ENCODE measurements at places on chromosomes 7 and 10.

- DNase-seq: no peak
Measured at GRCh38 chr7:35024298-35024697, 13.0 kb downstream of the DPY19L1 start.

GRCh38 chr7:34191162-34191561 lies 285.8 kb downstream of the BMPER start:
- no peak for DNase-seq

- no peak for DNase-seq
Measured at GRCh38 chr10:53256623-53257022, 484.0 kb upstream of the MBL2 start.

DNA sequence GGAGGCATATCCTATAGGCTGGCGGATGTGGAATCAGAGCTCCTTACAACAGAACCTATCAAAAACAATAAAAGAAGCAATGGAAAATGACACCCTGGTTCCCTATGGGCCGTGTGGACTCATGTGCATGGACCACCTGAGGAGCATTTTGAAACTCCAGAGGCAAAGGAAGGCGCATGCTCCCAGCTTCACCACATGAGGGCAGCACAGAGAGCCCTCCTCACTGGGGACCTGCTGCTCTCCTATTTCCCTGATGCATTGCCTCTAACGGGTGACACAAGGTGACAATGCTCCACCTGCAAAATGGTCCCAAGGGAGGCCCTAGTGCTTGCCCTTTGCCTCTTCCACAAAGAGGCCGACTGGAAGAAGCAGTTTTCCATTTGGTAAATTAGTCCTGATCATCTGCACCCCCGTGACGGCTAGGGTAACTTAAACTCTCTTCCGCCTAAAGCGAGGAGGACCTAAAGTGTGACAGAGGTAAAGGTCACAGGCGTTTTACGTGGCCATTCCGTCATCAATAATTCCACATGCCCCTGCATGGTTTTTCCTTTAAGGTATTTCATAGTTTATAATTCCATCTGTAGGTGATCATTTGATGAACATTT lies 67.7 kb downstream of the GPAM start:
- DNase-seq: no peak

- no peak for DNase-seq
Measured at GRCh38 chr7:39745320-39745719, 121.9 kb downstream of the RALA start.

GRCh38 chr10:51700228-51700817 lies 928 bp upstream of the CSTF2T start:
- DNase-seq: no peak

GRCh38 chr7:86916277-86916825 lies 143.1 kb downstream of the ELAPOR2 start:
- DNase-seq: no peak

DNA sequence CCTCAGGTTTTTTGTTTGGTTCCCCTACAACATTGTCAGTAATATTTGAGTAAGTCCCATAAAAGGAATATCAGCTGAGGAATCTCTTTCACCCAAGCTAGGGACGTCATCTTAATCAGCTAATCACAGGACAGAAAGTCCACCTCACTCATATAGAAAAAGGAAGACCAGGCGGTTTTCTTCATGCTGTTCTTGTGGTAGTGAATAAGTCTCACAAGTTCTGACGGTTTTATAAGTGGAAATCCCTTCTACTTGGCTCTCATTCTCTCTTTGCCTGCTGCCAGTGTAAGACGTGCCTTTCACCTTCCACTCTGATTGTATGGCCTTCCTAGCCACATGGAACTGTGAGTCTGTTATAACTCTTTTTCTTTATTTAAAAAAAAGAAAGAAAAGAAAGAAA lies 308.1 kb upstream of the PFKP start:
- no peak for DNase-seq

DNA sequence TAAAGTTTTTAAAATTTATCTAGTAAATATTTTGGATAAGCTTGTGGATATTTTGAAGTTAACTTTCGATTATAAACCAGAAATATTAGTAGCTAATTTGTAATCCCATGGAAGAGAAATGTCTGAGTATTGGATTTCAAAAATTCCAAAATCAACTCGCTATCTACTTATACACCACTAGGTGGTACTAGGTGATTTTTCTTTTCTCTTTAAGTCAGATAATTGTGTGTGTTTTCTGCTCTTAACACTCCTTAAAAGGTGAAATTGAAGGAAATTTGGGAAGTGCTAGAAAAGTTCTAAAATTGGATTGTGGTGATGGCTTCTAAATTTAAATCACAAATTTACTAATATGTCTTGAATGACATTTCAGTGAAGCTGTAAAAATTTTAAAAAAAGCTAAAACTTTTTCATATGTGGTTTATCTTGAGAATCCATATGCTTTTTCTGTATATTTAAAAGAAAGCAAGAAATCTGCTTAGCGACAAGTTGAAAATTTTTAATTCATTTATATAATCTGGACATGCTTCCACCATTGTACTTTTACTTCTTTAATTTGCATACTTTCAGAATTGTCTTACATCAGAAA lies 90.2 kb downstream of the IPMK start:
- DNase-seq: no peak

- DNase-seq: no peak
Measured at GRCh38 chr7:100545360-100546128, 6.5 kb downstream of the AGFG2 start.

GRCh38 chr7:148699782-148700629 lies 1.3 kb downstream of the CUL1 start:
- no peak for DNase-seq

- DNase-seq: no peak
Measured at GRCh38 chr10:1343176-1343575, 287.0 kb downstream of the WDR37 start.

- no peak for DNase-seq
Measured at GRCh38 chr10:80196270-80196949, 8.9 kb downstream of the ANXA11 start.

GRCh38 chr7:67406976-67407375 lies 410.3 kb downstream of the TYW1 start:
- no peak for DNase-seq

DNA sequence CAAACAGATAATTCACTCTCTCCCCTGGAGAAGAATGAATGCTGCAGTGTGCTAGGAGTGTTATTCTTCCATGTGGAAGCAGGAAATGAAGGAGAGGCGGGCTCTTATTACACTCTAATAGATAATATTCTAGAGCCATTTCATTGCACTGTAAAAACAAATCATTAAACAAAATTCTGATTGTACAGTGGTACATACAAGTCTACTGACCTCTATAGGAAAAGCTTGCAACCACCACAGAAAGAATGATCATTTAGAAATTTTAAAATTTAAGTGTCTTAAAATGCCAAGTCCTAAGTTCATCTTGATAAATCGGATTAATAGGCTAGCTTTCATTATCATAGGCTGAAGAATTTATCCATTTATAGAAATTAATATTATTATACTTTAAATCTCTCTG lies 960.3 kb upstream of the LRRN3 start:
- DNase-seq: no peak

GRCh38 chr10:104351061-104351702 lies 2.5 kb upstream of the CFAP58 start:
- DNase-seq: no peak

- DNase-seq: no peak
Measured at GRCh38 chr7:39910108-39910869, 39.8 kb upstream of the CDK13 start.

- DNase-seq: no peak
Measured at GRCh38 chr7:123599766-123600165, 1.9 kb upstream of the ASB15 start.

DNA sequence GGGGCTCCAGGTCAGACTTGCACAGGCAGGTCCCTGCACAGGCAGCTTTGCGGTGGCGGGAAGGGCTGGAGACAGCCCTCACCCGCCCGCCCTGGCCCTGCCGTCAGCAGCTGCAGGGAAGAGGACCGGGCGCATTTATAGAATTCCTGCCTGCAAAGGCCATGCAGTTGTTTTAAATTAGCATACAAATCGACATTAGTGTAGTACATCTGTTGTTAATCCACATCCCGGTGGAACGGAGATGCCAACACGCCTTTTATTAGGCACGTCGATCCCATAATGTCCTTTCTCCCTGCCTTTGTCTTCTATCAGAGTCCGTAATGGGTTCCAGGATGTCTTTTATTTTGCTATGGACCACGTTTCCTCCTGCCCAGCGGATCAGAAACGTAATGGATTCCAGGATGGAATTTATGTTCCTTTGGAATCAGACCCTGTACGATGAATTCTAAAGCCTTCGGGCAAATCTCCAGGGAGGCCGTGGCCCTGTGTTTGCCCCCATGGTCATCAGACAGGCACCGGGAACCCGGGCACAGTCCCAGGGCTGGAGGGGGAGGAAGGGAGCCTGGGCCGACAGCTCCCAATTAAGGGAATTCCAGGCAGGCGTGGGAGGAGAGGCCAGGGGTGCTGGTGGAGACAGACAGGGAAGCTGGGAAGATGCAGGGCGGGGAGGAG lies 123.9 kb downstream of the COL26A1 start:
- no peak for DNase-seq

DNA sequence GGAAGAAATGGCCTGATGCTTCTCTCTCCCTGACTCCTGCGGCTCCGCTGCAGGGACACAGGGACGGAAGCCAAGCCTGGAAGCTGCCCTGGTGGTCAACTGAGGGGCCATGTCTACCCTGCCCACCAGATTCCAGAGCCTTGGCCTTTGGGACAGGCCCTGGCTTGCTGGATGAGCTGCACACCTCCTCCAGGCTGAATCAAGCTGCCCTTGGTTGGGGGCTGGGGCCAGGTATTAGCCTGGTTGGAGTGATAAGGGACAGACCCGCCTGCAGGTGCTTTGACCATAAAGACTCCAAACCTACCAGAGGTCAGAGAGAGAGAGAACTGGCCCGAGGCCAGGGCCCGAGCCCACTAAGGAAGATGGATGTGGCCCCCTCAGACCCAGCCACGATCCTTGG lies 30.1 kb downstream of the CRHR2 start:
- no peak for DNase-seq

DNA sequence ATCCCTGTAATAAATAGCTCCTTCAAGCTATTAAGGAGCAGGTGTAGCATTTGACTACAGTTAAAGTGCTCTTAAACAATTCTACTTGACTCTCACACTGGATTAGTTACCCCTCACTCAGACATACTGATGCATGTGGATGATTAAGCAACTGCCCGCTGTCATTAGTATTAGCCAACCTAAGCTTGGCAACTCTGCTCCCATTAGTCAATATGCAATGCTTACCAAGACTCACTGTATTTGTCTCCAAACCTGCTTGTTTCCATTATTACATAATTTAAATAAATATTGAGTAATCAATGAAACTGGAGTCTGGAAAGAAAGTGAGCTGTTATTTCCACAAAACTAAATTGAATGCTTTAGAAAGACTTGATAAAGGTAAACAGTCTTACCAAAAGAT lies 144.0 kb upstream of the ASAH2 start:
- DNase-seq: no peak

DNA sequence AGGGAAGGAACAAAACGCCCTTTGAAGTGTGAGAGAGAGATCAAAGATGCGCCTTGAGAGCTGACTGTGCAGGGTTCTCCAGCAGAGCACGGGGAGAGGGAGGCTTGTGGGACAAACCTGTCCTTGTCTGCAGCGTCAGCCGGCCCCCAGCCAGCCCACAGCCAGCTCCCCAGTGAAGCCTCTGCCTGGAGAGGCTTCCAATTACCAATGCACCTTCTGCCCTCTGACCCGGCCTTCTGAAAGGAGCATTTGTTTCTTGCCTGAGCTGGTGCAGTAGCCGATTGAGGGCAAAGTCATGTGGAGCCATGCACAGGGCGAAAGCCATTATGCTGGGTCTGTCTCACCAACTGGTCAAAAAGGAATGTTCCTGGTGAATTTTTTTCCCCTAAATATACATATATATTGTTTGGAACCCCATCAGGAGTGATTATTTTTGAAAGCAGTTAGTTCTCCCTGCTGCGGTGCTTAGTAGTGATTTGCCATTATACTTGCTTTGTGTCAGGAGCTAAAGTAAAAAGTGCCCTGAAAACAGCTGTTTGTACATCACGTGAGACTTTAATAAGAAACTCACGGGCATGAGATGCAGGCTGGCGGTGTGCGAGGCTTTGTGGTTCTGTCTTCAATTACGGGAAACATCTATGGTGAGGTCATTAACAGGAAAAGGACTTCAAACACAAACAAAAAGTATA lies 268.6 kb downstream of the KLF6 start:
- DNase-seq: no peak

GRCh38 chr7:84633-85020 lies 107.7 kb upstream of the FAM20C start:
- DNase-seq: no peak

DNA sequence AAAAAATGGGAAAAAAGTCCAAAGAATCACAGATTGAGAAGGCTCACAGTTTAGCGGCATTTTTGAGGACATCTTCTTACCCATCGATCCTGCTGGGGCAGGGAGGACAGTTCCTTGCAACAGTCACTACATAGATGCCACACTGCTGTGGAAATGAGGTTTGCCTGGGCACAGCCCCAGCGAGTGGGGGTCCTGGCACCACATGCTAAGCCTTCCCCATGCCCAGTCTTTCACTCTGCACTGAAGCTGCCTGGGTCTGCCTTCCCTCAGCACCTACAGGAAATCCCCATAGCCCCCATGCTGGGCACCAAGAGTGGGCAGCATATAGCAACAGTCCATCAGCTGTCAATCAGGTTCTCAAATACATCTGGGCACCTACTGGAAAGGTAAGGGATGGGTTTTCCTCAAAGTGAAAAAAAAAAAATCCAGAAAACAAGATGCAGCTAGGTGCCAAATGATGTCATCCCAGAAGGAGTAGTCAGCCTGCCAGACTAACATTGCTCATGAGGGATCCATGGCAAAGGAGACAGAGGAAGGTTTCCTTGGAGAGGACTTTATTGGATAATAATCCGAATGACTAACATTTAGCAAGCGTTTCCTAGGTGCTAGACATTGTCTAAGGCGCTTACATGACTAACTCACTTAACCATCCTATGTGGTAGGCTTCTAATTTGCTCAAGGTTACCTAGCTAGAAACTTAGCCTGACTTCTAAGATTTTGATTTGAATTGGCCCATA lies 125.7 kb upstream of the CXCL12 start:
- DNase-seq: no peak

- DNase-seq: no peak
Measured at GRCh38 chr10:132363921-132364593, 32.1 kb downstream of the LRRC27 start.

- DNase-seq: no peak
Measured at GRCh38 chr7:48148311-48148710, 22.9 kb upstream of the ABCA13 start.

GRCh38 chr10:48551861-48552591 lies 52.8 kb downstream of the ARHGAP22 start:
- no peak for DNase-seq

GRCh38 chr7:157949711-157950110 lies 612.9 kb downstream of the DNAJB6 start:
- DNase-seq: no peak
